ENCODE measurements at places on chromosomes 12 and 14. TPM values are rescaled to one million over a fixed set of nuclear protein-coding genes. Genes with fewer than 3 reads are reported as not detected.

GRCh38 chr12:104957719-104958000 is 430 bp downstream of the SLC41A2 start:
- no peak for DNase-seq

Gene KLRF2
- not detected for polyA plus RNA-seq

- no peak for DNase-seq
These were observed 1.6 kb upstream of the HPD start for GRCh38 chr12:121860257-121860656.

DNA sequence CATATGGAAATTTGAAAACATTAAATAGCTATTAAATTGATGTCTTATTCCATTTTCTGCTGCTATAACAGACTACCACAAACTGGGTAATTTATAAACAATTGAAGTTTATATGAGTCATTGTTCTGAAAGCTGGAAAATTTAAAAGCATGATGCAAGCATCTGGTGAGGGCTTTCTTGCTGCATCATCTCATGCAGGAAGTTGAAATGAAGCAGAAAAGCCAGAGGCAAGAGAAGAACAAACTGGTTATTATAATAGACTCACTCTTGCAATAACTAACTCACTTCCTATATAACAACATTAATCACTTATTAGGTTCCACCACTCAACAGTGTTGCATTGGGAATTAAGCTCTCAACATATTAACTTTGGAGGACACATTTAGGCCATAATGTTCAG is 1277.4 kb downstream of the LRFN5 start:
- peak; percentile 88 for DNase-seq

DNA sequence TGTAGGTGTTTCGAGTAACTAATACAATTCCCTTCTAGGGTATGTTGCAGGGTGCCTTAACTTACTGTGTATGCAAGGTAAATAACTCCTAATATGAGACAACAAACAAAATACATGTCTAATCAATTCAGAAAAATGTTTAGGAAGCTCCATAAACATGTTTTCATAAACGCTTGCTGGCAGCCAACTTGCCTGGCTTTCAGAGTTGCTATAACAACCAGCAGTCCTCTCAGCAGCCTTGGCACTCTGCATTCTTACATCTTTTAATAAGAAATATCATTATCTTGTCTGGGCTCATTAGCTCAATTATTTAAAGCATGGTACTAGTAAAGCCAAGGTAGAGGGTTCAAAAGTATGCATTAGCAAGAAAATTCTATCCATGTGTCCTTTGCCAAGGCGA is 477.4 kb downstream of the APAF1 start:
- DNase-seq: no peak

- no peak for DNase-seq
These were observed 21.7 kb downstream of the GALNT16 start for GRCh38 chr14:69281450-69282169.

DNA sequence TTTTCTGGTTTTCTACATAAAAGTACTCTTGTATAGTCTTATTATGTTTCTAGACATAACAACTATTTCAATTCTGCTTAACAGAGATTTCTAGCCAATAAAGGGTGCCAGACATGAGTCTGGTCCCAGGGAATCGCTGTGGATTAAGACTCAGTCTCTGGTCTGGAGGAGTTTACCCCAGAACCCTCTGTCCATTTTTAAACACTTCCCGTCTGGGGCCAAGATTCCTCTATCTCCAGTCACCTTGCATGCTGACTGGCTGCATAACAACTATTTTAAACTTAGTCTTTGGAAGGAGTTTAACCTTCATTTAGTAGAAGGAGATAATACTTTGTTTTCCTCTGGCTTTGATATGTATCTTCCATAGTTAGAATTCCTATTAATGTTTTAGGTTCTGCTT is 163.1 kb upstream of the IFNG-AS1 start:
- no peak for DNase-seq

DNA sequence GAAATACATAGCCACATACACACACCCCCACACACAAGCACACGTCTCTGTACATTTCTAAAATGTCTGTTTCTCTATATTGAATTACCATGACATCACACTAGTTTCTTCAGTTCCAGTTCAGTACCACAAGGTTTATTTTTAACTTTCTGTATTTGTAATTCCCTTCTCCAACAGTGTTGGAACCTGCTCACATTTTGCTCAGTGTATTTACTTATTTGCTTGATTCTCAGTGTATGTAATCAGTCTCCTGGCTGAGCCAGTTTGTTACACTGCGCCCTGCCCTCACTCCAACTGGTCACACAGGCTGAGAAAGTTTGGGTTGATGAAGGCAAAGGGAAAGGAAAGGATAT is 67.1 kb downstream of the MON2 start:
- no peak for DNase-seq

- no peak for DNase-seq
These were observed 243.9 kb upstream of the ATXN7L3B start for GRCh38 chr12:74293689-74294131.

GRCh38 chr12:13425766-13426165 is 229.2 kb downstream of the EMP1 start:
- DNase-seq: peak; percentile 88

DNA sequence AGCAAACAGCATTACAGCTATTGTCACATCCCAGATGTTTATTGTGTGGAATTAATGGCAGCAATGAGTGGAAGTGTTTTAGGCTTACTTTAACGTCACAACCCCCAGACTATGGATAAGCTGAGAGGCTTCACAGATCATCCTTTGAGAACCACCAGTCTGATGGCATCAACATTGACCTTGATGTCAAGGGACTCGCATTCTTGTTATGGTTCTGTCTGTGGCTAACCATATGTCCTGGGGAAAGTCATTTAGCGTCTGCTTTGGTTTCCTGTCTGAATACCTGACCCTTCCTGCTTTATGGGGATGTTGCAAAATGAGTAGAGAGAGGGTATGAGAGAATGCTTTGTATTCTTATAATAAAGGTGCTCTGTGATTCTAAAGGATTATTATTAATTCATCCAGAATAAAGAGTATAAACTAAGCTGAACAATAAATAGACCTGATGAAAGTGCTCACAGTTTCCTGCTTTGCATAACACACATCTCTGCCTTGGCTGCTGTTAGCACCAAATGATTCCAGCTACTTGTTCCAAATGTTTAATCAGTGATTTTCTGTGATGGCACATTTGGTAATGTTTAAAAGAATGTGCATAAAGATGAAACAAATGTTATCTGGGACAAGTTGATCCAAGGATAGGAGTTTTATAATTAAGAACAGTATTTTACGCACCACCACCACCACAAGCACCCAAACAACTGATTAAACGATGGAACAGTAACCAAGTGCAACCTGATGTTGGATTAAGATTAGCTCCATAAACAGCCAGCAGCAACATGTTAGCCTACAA is 116.9 kb upstream of the LRIG3 start:
- no peak for DNase-seq

DNA sequence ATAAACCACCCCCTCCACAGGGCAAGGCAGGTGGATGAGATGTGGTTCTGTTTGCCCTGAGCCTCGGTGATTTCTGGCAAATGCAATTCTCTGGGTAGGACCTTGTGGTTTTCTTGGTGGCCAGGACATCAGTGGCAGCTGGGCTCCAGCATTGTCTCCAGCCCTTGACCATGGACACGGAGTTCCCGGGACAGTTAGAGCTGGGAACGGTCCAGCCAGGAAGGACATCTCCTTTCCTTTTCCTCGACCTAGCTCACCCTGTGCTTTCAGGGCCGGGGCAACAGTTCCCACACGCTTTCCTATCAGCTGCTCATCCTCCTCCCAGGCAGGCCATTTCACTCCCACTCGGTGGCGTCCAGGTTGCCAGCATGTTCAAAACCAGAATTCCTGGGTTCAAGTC is 9.2 kb downstream of the SERPINA4 start:
- DNase-seq: no peak

GRCh38 chr12:110182281-110182680 is 58.1 kb downstream of the IFT81 start:
- no peak for DNase-seq

- DNase-seq: no peak
These were observed 1375.2 kb upstream of the TMEM132C start for GRCh38 chr12:126891789-126892188.

DNA sequence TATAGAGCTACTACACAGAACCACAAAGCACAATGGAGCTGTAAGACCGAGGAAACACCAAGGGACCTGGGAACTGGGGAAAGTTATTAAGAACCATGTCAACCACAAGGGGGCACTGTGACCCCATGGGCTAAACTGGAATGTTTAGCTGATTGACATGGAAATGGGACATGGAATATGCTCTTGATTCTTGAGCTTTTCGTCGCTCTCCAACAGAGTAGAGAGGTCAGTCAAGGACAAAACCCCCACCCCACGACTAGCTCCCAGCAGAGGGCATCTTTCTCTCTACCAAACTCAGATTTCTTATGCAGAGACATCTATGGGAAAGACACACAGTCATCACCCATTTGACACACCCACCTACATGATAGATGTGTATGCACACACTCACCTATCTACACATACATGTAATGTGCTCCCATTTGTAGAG is 10.1 kb downstream of the NDRG2 start:
- DNase-seq: peak; percentile 46

Gene TSHR
- polyA plus RNA-seq: not detected

- no peak for DNase-seq
These were observed 65.8 kb downstream of the RIN3 start for GRCh38 chr14:92579244-92579936.

Gene TAS2R31
- polyA plus RNA-seq: not detected

DNA sequence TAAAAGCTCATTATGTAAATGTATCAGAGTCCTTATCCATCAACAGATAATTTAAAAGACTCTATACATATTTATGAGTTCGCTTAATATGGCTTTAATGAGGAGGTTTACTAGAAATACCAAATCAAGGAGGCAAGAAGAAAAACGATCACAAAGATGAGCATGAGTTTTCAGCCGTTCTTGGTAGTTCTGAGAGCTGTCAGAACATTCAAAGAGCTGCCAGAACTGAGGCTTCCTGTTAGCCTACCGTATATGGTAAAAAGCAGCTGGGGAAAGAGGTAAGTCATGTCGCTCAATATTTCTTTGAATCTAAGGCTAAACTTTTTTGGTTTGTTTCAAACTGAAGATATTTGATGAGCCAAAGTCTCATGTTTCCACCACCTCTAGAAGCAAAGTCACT is 115.3 kb upstream of the PLXNC1 start:
- DNase-seq: no peak
